Left ventricle myocardium superior (tissue), 1 donor: ENCODE measurements at places on chromosomes 16 and 17.

- no peak for DNase-seq
These were observed 2.4 kb downstream of the NUP93 start for GRCh38 chr16:56732366-56732765.

- no peak for DNase-seq
These were observed 12.4 kb upstream of the CCR7 start for GRCh38 chr17:40577611-40578065.

DNA sequence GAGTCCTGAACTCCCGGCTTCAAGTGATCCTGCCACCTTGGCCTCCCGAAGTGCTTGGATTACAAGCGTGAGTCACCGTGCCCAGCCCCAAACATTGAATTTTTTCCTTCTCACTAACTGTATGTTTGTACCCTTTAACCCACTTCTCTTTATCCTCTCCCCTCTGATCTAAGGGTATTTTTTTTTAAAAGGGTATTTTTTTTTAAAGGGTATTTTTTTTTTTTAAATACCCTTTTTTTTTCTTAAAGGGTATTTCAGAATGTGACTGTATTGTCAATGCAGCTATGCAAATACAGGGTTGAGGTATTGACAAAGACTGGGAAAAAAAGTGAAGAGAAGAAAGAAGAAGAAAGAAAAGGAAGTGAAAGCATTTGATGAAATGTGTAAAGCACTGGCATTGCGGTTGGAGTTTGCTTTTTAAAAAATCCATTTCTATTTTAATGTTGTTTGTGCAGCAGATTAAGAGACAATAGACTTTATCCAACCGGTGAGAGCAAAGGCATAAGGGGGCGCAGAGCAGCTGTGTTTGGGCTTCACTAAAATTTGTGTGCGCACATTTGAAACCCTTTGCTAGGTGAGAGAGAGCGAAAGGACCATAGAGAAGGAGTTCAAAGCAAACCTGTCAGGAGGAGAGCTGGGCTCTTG, 42.4 kb downstream of the SYT17 start:
- DNase-seq, result no peak

DNA sequence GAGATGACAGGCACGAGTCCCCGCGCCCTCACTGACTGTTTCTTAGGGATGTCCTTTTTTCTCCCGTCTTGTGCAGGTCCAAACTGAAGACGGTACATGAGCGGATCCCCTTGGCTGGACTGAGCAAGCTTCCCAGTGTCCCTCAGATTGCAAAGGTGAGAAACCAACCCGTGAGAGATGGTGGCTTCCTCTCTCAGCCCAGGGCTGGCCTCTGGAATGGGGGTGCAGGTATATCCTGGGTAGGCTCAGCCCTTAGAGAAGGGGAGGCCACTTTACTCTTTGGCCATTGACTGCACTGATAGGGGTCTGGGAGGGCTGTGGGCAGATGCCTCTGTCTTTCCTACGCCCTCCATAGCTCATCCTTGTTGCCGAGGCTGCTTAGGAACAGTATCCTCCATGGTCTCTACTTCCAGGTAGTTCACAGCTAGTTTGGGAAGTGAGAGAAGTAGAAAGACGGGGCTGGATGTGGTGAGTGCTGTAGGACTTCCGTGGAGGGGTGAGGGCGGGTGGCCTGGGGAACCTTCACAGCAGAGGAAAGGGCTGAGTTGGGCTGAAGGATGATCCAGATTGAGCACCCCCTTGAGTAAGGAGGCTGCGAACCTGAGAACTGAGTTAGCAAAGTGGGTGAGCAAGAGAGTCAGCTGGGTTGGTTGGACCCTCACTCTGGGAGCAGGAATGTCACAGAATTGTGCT, 83.0 kb downstream of the OR1D5 start:
- DNase-seq, result no peak

GRCh38 chr16:68756239-68756915, 19.3 kb downstream of the CDH1 start:
- DNase-seq, result no peak

GRCh38 chr17:19787733-19788357, 39.7 kb upstream of the ALDH3A1 start:
- DNase-seq, result no peak
